LNCaP clone FGC (cell line): ENCODE measurements at places on chromosomes 6 and 20.
A peak's percentile ranks its signal among the peaks of the same experiment; 100 is the strongest.

GRCh38 chr6:137646484-137646883 lies 152.3 kb upstream of the OLIG3 start:
- no peak for DNase-seq

DNA sequence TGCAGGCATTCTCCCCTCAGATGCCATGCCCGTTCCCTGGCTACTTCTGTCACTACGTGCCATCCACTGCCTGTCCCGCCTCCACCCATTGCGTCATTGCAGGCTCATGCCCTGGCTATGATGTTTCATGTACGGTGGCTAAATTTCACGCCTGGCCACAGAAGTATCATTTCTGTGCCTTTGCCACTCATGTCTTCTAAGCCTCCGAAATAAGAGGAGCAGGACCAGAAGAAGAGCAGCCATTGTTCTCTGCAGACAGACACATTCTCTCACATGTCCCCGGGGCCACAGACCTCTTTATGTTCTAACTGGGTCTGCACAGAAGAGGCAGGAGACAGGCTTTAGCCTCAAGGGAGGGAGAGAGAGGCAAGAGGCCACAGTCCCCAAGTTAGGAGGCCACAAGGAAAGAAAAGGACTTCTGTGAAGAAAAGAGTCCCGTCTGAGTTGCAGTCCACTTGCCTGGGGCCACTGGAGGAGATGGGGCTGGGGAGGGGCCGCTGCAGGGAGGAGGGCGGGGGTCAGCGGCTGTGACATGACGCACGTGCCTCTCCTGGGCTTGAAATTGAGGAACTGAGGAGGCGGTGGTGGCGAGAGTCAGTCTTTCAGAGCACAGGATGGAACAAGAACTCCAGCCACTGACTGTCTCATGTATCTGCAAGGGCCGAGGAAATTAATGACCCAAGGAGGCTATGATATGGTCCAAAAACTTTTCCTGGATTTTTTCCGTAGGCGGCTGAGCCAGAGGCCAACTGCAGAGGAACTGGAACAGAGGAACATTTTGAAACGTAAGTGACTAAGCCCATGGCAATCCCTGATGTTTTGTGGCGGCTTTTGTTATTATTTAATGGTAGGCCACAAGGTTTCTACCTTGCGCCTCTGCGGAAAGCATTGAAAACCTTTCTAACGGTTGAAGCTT lies 55.9 kb downstream of the TBC1D7 start:
- DNase-seq: no peak

GRCh38 chr20:25309395-25310267 lies 61.7 kb downstream of the PYGB start:
- DNase-seq: peak; percentile 84

- no peak for DNase-seq
Observed at GRCh38 chr6:121849477-121849876, 414.0 kb downstream of the GJA1 start.

GRCh38 chr6:115001731-115002350 lies 659.0 kb upstream of the HS3ST5 start:
- DNase-seq: no peak

- no peak for DNase-seq
Observed at GRCh38 chr6:43983632-43984031, 143.6 kb downstream of the MRPL14 start.

DNA sequence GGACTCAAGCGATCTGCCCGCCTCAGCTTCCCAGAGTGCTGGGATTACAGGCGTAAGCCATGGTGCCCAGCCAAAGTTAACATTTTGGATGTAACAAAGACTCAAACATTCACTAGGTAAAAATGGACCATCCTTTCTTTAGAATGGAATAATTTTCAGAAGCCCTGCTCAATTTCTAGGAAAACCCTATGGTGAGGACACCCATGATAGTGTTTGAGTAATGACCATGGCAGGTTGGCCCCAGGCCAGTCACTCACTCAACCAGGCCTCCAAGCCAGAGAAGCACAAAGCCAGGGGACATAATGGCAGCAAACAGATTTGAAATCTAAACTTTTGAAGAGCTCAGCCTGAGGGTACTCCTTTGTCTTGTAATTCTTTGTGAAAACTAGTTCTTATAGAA lies 59.9 kb upstream of the GPR6 start:
- DNase-seq: no peak

DNA sequence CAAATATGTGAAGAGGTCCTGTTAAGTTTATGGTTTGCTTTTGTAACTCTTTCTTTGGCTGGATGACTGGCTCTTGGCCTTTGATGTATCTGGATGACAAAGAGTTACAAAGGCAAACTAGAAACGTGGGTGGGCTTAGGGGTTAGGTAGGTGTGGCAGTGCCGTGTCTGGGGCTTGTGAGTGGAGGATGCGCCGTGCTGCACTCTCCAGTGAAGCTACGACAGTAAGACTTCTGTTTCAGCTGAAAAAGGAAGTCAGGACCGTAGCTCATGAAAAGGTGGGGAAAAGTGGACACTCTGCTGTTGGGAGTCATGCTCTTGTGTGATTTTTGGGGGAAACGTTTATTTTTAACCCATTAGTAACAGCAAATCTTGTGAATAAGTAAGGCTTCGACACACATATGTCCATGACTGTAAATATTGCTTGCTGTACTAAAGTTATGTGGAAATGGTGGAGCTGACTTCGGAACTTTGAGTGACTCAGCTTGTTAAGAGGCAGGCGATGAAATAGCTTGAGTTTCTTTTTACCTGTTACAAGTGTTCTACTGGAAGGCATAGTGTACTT lies 45.6 kb downstream of the DUSP22 start:
- no peak for DNase-seq

GRCh38 chr20:35301426-35301825 lies 9.2 kb upstream of the FAM83C start:
- no peak for DNase-seq

- no peak for DNase-seq
Observed at GRCh38 chr6:105596284-105596755, 193.4 kb upstream of the PREP start.

DNA sequence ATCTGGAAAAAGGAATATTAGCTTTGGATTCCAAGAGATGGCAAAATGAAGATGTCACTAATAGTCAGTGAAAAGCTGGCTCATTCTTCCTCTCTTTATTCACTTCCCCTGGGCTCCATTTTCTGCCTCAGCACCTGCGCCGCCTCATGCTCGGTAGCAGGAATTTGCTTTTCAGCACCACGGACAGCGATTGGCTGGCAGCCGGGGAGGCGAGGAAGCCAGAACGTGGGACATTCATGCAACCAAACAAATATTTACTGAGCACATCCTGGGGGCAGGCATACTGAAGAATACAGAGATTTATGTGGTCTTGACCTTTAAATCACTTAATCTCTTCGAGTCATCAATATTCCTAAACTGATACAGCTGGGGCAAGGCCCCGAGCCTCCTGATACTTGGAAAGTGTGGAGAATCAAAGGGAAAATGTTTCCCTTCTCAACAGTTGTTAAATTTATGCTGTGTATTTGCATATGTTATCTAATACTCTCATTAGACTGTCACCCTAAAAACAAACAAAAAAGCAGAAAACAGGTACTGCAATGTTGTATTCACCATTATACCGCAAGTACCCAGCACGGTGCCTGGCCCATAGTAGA lies 12.1 kb upstream of the PDYN start:
- peak; percentile 50 for DNase-seq

DNA sequence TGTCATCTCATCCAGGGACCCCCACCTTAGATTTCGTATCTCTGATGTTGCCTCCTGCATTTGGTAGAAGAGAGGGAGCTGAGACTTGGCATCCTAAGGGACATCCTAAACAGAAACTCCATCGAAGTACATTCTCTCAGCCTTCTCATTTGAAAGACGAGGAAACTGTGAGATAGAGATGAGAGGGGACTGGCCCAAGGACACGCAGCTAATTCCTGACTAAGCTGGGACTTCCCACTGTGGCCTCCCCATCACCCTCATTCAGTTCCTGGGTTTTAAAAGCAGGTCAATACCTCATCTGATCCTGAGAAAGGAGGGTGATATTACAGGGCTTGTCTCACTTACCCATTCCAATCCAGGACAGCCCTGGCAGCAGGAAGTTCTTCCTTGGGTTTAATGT lies 855 bp upstream of the WFDC5 start:
- DNase-seq: no peak

GRCh38 chr6:4736371-4736873 lies 39.8 kb upstream of the CDYL start:
- DNase-seq: peak; percentile 58

DNA sequence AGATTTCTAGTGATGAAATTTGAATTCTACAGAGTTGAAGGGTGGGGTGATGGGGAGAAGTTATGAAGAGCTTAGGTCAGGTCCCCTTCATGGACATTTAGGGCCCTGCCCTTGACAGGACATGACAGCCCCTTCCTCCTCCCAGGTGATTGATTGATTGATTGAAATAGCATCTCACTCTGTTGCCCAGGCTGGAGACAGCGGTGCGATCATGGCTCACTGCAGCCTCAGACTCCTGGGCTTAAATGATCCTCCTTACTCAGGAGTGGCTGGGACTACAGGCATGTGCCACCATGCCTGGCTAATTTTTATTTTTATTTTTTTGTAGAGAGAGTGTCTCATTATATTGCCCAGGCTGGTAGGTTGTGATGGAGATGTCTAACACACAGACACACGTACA lies 174.0 kb upstream of the RNF24 start:
- no peak for DNase-seq

DNA sequence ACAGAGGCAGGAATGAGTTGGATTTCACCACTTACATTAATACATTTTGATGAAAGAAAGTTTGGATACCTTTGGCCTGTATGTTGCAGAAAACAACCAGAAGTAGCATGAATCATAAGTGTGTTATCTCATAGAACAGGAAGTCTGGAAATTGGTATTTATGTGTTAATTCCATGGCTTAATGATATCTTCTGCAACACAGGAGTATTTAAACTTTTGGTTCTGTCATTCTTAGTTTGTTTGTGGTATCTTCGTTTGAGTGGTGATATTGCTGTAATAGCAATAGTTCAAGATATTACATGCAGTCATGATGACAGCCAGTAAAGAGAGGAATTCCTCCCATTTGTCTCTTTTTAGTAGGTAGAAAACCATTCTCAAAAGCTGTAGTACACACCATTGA lies 177.3 kb downstream of the CDKAL1 start:
- DNase-seq: no peak

- no peak for DNase-seq
Observed at GRCh38 chr20:47097691-47098622, 203.3 kb downstream of the EYA2 start.

- DNase-seq: peak; percentile 82
Observed at GRCh38 chr6:136365776-136366354, 76.2 kb upstream of the BCLAF1 start.

DNA sequence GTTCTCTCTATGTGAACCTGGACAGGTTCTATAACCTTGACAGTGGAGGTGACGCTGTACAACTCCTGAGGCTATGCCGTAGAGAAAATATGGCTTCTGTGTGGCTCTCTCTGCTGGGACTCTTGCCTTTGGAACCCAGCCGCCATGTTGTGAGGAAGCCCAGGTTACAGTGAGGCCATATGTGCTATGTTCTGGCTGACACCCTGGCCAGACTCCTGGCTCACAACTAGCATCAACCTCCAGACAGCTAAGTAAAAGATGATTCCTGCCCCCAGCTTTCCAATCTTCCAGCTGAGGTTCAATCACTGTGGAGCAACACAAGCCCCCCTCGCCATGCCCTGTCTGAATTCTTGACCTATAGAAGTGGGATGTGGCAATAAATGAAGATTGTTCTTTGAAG lies 57.0 kb downstream of the PPP1R3G start:
- DNase-seq: no peak

DNA sequence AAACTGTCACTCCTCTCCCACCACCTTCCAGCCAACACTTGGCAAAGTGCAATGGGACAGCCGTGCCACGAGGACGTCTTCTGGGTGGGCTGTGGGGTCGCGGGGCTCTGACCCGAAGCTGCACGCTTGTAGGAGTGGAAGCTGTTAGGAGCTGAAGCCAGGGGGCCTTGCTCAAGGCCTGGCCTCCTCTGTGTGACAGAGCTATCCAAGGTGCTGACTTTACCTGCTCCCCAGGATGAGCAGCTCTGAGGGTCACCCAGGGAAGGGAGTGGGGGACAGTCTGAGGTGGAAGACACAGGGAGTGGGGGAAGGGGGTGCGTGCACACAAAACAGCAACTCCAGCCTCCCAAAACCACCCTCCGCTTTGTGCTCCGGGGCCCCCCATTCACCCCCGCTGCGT lies 17.5 kb upstream of the CHRNA4 start:
- DNase-seq: no peak

DNA sequence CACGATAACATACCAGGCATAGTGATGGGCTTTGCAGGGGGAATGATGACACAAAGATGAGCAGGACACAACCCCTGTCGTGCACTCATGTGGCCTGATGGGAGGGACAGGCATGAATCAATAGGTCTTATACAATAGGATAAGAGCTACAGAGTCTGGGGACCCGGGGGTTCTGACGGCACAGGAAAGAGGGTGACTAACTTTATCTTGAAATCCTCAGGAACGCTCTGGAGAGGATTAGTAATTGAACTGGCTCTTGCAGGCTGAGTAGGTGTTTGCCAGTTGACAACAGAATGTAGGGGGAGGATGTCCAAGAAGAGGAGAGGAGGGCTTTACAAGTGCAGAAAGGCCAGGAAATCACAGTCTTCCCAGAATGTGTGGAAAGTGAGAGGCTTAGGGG lies 219.9 kb upstream of the ECI2 start:
- DNase-seq: no peak

DNA sequence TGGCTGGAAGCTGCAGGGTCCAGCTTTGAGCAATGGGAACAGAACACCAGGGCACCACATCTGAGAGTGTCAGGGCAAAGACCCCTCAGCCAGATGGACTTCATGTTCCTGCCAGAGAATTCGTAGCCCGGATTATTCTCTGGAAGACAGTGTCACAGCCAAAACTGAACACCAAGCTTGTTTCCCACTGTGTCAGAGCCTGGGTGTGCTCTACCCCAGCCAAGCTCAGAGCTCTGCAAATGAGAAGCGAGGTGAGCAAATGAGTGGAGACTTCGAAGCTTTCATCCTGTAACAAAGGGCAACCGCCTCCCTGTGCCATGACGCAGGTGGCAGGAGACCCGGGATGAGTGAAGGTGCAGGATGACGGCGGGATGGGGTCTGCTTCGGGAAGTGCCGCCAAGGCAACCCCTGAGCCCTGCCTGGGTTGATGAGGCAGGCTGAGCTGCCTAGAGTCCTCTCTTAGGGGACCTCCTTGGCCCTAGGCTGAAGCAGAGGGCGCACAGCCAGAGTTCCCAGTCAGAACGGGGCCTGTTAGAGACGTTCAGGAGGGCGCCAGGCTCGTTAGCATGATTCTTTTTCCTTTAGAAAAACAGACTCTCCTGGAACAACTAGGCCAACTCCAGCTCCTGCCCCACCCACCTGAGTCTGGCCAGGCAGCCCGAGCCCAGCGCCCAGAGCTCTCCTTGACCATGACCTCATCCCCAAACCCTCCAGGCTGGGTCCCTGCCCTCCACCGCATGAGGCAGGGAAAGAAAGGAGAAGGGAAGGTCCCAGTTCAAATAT lies 187.7 kb downstream of the SOD2 start:
- no peak for DNase-seq

GRCh38 chr6:56938649-56939191 lies 16.2 kb upstream of the BEND6 start:
- no peak for DNase-seq

GRCh38 chr6:13287104-13287503 lies 41.2 kb downstream of the TBC1D7 start:
- no peak for DNase-seq

GRCh38 chr6:16043171-16044135 lies 85.4 kb upstream of the MYLIP start:
- no peak for DNase-seq

- no peak for DNase-seq
Observed at GRCh38 chr6:140744659-140745320, 1370.3 kb upstream of the CITED2 start.

GRCh38 chr20:58897488-58897887 lies 45.0 kb downstream of the GNAS start:
- DNase-seq: no peak
